ENCODE measurements at places on chromosomes 4 and X.

DNA sequence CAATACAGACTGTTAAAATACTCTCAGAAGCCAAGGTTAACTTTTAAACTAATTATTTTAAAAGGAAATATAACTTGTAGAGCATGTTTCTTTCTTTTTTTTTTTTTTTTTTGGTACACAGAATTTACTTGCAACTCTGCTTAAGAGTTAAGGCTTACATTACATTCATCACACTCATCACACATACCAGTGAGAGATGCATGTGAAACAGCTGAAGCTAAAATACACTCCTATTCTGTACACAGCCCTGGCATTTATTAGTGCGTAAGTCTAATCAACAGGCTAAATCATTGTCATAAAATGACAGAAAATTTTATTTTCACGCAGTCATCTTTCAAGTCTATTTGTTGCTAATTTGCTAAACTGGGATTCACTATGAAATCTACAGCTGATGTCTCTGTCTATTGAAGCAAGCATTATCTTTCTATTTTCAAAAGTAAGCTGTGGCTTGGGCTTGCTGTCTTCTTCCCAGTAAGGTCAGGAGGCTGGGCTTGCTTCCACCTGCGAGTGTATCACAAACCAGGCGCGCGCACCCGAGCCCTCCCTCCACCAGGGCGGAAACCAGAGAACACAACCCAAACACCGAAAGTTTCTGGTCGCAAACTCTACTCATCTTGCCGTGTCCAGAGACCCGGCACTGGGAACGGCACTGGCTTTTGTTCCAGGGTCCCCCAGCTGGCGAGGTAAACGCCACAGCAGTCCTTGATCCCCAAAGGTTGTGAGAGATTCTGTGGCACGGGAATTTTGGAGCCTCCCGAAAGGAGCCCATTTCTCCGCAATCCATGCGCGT is 3.9 kb downstream of the MAML3 start:
- peak; percentile 56 for DNase-seq

DNA sequence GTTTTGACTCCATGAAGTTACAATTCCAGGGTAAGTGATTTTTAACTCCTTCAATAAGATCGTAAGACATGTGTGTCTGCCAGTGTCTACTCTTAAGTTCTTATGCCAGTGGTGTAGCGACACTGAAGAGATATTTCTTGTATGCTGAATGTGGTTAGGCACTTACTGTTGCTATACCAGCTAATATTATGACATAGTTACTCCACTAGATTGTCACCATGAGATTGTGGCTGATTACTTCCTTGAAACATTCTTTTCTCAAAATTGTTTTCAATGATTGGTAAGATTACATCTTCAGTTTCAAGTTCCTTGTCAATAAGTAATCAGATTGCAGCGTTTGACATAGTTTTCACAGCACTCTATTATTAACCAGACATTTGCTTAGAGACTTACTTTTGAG is 60.6 kb upstream of the PAGE5 start:
- DNase-seq = peak; percentile 30

DNA sequence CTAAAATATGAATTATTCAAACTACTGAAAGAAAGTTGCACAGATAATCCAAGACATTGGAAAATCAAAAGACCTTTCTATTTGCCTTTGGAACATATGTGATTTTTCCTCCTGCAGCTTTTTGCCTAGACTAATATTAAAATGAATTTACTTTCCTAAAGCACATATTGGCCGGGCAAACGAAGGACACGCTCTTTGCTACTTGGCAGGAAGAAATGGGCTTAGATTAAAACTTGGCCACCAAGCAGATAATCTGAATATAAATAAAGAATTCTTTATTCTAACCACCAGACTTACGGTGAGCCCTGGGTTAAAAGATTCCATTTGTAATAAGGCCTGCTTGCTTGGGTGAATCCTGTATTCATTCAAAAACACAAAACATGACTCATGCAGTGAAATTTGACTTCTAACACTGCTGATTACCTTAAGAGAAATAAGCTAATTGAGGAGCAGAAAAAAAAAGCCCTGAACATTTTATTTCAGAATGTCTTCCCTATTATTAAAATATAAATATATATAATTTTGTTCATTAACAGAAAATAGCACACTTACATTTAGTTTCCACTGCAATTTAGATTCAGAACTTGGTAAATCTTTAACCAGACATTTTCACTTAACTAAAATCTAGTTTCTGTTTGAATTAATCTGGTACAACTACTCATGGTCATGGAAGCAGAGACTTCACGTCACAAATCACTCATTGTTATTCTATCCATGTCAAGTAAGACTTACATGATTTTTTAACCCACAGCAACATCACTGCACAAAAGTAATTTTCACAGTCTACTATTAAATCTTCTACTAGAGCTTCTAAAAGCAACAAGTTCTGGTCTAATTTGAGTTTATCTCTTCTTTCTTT is 116.1 kb upstream of the PLAC1 start:
- no peak for DNase-seq

DNA sequence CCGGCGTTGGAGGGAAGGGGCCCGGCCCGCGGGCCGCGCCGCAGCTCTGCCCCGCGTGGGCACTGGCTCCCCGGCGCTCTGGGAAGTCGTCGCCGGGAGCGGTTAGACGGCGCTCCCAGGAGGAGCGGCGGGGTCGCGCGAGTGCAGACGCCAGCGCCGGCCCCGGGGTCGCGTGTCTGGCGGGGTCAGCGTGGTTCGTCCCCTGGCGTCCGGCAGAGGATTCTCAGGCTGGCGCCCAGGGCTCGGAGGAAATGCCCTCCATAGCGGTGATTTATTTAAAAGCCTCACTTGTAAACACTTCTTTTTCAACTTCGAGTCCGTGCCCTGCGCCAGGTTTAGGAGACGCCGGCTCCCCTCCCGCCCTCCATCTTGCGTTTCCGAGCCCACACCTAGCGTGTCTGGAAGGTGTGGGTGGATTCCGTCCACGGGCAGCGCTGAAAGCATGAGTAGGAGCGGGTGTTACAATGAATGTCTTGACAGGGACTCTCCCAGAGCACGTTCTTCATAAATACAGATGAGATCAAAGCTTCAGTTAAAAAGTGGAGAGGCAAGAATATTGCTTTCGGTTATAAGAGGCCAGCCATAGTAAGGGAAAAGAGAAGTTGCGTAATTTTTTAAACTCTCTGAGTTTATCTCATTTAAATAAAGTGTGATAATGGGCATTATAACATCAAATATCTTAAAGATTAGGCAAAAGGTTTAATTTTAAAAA is 692 bp downstream of the FAM241A start:
- DNase-seq = peak; percentile 75

DNA sequence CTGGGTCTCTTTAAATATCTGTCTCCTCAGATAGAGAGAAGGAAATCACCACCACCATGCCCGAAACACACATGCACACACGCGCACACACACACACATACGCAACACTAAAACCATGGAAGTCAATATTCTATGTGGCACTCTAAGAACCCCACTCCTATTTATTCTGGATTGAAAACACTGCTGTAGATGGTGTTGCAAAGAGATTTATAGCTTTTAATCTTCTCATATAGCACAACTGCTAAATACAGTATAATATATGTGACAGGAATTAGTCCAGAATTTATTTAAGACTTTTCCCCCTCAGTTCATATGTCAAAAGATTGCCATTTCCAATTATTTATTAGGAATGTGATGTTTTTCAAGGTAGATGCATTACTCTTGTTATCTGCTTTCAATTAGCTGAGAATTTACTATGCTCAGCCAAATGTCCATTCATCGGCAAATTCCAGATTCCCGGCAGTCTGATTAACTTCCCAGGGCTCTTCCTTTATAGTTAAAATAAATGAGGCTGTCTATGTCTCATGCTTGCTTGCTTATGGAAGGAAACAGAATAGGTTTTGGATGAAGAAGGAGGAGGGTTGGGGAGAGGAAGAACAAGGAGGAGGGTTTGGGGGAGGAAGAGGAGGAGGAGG is 115.4 kb upstream of the NDP start:
- no peak for DNase-seq

- DNase-seq = no peak
These were observed 114.9 kb upstream of the GPRIN3 start for GRCh38 chr4:89422441-89422990.

DNA sequence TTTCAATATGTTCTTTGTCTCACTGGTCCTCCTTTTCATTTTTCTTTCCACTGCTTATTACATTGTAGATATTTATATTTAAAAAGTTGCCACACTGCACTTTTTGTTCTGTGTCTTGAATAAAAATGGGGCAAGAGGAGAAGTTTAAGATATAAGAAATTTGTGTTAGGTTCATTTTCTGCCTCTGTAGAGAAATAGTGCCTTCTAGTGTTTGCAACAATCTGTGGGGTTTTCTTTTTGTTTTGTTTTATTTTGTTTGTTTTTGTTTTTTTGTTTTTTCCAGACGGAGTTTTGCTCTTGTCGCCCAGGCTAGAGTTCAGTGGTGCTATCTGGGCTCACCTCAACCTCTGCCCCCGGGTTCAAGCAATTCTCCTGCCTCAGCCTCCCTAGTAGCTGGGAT is 20.1 kb upstream of the SMIM14 start:
- no peak for DNase-seq

DNA sequence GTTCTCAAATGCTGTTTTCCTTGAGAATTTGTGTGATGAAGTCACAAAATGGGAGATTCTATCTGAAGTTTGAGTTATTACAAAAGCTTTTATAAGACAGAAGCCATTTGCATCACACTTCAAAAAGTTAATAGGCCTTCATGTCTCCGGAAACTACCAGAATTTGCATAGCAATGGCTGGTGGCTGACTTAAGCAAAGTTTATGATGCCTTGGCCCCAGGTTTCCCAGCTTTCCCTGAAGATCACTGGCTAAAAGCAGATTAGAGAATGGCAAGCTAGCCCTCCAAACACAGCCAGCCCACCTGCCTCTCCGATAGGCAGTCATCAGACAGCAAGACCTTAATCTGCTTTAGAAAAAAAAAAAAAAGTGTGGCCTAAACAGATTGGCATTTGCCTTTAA is 197.8 kb downstream of the HS3ST1 start:
- DNase-seq = no peak

DNA sequence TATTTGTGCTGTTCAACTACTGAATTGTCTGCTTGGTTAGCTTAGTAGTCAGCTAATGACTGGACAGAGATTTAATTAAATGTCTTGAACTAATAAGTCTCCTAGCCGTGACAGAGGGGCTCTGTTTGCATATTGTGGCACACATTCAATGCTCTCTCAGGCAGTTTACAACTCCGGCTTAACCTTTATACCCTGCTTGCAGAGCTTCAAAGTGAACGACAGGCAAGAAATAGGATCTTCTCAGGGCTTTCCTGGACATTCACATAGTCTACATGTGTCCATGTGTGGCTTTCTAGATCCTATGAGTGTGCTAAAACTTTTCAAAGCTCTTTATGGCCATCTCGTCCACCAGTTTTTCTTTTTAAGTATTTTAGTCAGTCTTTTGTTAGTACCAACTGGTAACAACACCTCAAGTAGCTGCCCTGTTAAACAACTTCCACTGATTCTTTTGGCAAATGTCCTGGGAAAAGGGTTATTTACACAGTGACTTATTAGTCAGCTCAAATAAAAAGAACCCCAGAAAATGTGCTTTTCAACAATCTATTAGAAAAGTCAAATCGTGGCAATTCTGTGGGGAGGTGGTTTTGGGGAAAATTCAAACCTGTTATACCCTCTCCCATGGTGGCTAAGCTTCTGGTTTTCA is 28.6 kb downstream of the OR13H1 start:
- DNase-seq = no peak

- no peak for DNase-seq
These were observed 9.3 kb downstream of the MXD4 start for GRCh38 chr4:2252530-2253091.

DNA sequence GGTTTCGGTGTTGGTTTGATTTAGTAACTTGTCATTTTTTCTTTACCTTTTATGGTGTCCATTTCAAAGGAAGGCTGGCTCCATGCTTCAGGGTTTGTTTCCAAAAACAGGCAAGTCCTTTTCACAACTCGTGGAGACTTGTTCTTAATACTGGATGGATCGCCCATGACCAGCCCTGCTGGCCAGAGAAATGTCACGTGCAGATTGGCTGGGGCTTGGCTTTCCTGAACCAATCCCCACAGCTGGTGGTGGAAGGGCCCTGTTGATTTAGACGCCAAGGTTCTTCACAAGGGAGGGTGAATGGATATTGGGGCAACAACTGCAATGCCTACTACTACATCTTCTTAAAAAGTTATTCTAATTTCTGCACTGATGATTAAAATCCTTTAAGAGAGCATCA is 92.6 kb downstream of the SHROOM3 start:
- DNase-seq = no peak

DNA sequence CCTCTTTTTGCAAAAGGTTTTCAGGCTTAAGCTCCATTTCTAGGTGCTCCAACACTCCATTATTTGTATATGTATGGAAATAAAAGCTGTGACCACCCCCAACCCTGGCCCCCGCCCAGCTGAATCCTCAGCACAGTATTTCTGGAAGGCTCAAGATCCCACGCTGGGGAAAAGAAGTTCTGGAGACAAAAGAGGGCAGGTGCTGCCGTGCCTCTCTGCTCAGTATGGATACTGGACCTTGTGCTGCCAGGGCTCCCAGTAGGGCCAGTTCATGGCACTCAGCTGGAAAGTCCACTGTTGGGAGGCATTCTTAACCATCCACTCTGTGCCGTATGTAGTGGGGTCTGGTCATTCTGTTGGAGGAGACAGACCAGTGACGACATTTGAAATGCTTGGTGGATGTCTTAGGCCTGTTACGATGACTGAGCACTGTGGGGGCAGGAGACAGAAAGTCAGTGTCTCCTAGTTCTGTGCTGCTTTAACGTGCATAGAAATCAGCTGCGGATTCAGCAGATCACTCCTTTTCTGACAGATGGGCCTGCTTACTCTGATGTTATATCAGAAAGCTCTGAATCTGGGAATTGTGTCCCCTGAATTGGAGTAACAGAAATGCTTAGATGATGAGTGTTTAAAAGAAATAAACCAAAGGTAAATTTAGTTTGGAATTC is 48.4 kb upstream of the MSANTD1 start:
- DNase-seq = no peak

- DNase-seq = no peak
These were observed 52.6 kb upstream of the ARX start for GRCh38 chrX:25068340-25068739.

DNA sequence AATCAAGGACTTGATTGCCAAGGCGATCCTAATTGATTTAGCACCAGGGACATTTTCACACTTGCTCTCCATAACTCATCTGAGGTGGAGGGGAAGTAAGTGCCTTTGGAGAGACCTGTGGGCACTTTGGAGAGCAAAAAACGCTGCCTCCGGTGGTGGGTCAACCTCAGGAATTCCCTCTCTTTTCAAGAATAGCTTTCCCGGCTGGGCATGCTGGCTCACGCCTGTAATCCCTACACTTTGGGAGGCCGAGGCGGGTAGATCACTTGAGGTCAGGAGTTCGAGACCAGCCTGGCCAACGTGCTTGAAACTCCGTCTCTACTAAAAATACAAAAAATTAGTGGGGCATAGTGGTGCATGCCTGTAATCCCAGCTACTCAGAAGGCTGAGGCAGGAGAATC is 49.2 kb downstream of the PRPS1 start:
- DNase-seq = no peak

- no peak for DNase-seq
These were observed 1881.7 kb downstream of the PCDH7 start for GRCh38 chr4:32601848-32602247.

- DNase-seq = no peak
These were observed 394.6 kb upstream of the FGF13 start for GRCh38 chrX:139106069-139106468.
